ENCODE measurements at places on chromosomes 7 and 10. TPM values are rescaled to one million over a fixed set of nuclear protein-coding genes. Genes with fewer than 3 reads are reported as not detected.

DNA sequence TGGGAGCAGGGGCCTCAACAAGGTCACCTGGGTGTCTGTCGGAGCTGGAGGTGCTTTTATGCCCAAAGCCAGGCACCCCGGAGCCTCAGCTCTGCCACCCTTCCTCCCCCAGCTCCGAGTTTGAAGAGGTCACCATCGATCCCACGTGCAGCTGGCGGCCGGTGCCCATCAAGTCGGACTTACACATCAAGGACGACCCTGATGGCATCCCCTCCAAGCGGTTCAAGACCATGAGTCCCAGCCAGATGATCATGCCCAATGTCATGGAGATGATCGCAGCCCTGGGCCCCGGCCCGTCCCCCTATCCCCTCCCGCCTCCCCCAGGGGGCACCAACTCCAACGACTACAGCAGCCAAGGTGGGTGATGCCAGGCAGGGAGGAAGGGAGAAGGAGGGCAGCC, 41.3 kb upstream of the PPIF start:
- H3K4me1 ChIP-seq = no peaks in the 10 kb centered on the region
- DNase-seq = no peak
- no peak overlapping the region for H3K27ac ChIP-seq
- no peak overlapping the region for H3K4me3 ChIP-seq

DNA sequence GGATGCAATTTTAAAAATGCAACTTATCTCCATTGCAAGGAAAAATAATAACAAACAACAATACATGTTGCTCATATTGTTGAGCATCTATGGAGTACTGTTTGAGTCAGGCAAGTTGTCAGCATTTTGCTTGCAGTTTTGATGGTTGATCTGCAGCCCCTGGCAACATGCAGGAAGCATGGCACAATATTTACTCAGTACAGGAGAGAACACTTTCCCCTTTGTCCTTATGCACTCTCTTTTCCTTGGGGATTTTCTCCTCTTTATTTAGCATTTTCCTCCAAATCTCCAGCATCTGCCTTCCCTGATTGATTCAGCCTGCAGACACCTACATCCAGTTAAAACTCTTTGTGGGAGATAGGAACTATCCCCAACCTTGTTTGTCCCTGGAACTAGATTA, 620.5 kb upstream of the LRRN3 start:
- no peak overlapping the region for H3K4me3 ChIP-seq
- no peaks in the 10 kb centered on the region for H3K4me1 ChIP-seq
- no peaks in the 10 kb centered on the region for H3K36me3 ChIP-seq
- no peak overlapping the region for H3K27ac ChIP-seq

DNA sequence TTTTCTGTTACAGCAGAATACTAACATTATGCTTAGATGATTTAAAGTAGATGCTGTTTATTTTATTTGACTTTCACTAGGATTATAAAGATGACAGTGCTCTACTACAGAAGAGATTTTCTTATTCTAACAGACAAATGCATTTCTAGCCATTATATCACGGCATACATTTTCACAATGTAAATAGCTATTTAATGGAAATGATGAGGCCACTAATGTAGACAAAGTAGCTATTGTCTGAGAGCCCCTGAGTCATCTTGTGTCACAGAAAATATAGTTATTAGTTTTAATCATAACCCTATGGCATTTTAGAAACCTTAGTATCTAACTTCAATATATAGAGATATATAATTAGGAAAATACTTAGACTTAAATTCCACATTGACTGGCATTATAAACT, 158.0 kb upstream of the AHR start:
- DNase-seq = no peak
- H3K36me3 ChIP-seq = no peaks in the 10 kb centered on the region
- H3K4me3 ChIP-seq = no peak overlapping the region
- H3K4me1 ChIP-seq = peaks cover 8% of the 10 kb centered on the region

GRCh38 chr7:3807824-3808223, 506.8 kb downstream of the SDK1 start:
- no peaks in the 10 kb centered on the region for H3K36me3 ChIP-seq
- no peak for DNase-seq
- H3K27me3 ChIP-seq = no peaks in the 10 kb centered on the region
- H3K4me1 ChIP-seq = no peaks in the 10 kb centered on the region

DNA sequence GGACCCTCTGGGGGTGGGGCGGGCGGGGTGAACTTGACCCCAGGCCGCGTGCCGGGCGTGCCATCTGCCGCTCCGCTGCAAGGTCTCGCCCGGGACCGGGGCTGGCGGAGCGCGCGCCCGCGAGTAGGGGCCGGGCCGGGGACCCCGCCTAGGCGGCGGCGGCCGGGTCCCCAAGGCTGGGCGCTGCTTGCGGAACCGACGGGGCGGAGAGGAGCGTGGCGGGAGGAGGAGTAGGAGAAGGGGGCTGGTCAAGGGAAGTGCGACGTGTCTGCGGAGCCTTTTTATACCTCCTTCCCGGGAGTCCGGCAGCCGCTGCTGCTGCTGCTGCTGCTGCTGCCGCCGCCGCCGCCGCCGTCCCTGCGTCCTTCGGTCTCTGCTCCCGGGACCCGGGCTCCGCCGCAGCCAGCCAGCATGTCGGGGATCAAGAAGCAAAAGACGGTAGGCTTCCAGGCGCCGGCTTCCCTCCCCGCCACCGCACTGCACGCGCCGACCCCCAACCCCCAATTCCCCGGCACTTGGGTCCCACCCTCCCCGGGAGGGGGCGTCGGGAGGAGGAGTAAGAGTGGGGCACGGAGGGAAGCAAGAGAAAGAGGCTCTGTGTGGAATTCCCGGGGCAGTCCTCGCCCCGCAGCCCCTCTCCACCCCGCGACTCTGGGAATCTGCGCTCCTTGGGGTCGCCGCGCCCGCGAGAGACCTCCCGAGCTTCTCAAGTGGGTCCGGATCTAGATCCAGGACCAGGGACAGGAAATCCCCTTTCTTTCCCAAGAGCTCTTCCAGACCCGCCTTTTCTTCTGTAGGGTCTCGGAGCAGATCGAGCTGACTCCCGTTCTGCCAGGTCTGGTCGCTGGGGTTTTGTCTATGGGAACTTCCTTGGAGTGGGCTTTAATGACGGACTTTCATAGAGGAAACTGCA, at the start of gene PAPSS2:
TSS of gene PAPSS2 (plus strand) at position 308 of the 913 bp plus-strand sequence. CDS start at position 412, 104 bp downstream.
- no peaks in the 10 kb centered on the region for H3K27me3 ChIP-seq
- H3K36me3 ChIP-seq = no peaks in the 10 kb centered on the region
- peak within 1 kb of the TSS; percentile 92 for H3K4me3 ChIP-seq

DNA sequence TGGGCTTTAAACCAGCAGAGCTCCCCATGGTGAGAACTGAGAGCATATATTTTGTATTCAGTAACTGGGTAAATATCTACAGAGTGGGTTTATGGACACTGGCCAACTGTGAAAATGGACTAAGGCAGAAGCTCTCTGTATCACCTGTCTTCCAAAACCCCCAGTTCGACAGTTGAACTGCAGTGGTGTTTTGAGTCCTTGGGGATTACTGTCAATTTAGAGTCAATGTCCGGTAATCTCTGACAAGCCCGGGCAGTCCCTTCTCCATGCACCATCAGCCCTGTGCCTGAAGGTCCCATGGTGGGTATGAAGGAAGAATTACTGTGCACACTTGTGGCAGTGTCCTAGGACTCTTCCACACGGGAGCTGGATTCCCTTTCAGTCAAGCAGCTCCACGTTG, 235.0 kb downstream of the CCSER2 start:
- H3K4me1 ChIP-seq = no peaks in the 10 kb centered on the region
- DNase-seq = no peak
- no peak overlapping the region for H3K27ac ChIP-seq
- H3K27me3 ChIP-seq = no peaks in the 10 kb centered on the region
- H3K36me3 ChIP-seq = no peaks in the 10 kb centered on the region
- H3K4me3 ChIP-seq = no peak overlapping the region

GRCh38 chr10:653991-654646, 35.3 kb downstream of the DIP2C start:
- no peak for DNase-seq
- no peak overlapping the region for H3K4me3 ChIP-seq
- H3K27me3 ChIP-seq = no peaks in the 10 kb centered on the region

The PLAC9 gene
- total RNA-seq = 53.1 TPM
